ENCODE measurements at places on chromosomes 11 and 22.

DNA sequence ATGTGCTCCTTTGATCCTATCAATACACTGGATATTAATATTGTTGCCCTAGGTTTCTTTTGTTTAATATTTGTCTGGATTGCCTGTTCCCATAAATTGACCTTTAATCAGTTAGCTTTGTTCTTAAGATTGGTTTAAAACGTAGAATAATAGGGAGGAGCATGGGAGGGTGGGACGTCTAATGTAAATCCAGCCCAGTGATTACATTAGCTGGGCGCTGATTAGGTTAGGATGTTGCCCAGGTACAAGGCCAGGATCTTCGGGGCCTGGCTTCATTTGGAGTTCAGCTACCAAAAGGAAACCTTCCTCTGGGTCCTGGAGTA lies at the start of gene SRSF8:
Gene SRSF8 (plus strand): TSS at position 204 of the 323 bp plus-strand sequence. CDS start 308 bp downstream, outside the sequence.
- no peak for DNase-seq

DNA sequence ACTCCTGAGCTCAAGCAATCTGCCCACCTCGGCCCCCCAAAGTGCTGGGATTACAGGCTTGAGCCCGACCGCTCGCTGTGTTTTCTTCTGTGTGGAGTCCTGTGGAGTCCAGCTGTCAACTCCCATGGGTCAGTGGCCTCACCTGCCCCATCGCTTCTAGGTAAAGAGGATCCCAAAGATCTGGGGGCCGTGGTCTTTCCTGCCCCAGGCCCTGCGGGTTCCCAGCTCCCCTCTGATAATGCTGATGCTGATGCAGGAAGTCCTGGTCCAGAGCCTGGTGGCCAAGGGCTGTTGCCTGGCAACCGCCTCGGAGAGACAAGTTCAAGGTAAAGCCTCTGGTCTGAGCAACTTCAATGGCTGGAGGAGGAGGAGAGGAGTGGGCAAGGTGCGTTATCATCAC lies 9.6 kb downstream of the SSTR3 start:
- DNase-seq: no peak

GRCh38 chr22:36546932-36547331 lies 18.0 kb upstream of the EIF3D start:
- no peak for DNase-seq

GRCh38 chr11:83477772-83478171 lies 191.6 kb upstream of the CCDC90B start:
- DNase-seq: no peak

GRCh38 chr11:9285850-9286587 lies 20.9 kb upstream of the DENND5A start:
- DNase-seq: no peak

- DNase-seq: no peak
Measured at GRCh38 chr11:91560434-91560833, 664.2 kb upstream of the FAT3 start.

DNA sequence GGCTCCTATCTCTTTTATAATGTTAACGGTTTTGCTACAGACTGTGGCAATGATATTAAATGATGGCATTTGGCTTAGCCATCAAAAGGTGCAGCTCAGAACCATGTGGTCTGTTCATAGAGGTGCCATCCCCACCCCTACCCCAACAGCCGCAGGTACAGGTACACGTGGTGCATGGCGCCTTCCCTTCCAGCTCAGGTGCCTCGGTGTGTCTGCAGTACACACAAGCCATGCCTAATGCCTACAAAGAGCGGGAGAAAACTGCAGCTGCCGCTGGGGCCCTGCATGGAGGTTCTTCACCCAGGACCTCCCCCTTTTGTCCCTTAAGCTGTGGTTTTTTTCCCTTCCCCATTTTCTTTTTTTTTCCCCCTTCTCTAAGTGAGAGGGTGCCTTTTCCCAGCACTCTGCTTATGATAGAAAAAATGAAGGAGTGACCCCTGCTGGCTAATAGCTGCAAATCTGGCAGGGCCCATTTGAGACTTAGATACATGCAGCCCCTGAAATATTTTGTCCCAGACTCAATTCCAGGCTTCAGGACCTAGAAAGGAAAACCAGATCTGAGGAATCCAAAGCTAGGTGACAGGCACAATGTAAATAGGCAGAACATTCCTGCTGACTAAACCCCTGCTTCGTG lies 6.5 kb downstream of the OR52M1 start:
- DNase-seq: no peak

DNA sequence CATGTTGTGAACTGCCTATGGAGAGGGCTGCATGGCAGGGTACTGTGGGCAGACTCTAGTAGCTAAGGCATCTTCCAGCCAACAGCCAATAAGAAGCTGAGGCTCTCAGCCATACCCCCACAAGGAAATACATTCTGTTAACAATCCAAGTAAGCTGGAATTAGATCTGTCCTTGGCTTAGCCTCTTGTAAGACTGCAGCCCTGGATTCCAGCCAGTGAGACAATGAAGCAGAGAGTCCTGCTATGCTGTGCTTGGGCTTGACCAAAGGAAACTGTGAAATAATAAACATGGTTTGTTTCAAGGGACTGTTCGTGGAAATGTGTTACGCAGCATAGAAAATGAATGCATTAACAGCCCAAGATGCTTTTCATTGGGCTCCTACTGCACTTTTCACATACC lies 1097.4 kb upstream of the CCDC90B start:
- DNase-seq: no peak

GRCh38 chr22:37019309-37020191 lies at the start of the genes MPST and TST:
Gene MPST, plus strand, starts transcription at chr22:37019742. Its CDS starts 95 bp downstream, at chr22:37019837.
Gene TST, minus strand, starts transcription at chr22:37019447. Its CDS starts 715 bp downstream, at chr22:37018732.
- DNase-seq: no peak

GRCh38 chr22:40436505-40437431 lies 66.4 kb downstream of the SGSM3 start:
- DNase-seq: no peak

GRCh38 chr11:47007579-47007978 lies 71.0 kb downstream of the CSTPP1 start:
- DNase-seq: no peak

GRCh38 chr11:102047305-102047924 lies at the start of gene CFAP300:
Gene CFAP300, plus strand, starts transcription at chr11:102047437. Its CDS starts 34 bp downstream, at chr11:102047471.
- DNase-seq: peak; percentile 44

DNA sequence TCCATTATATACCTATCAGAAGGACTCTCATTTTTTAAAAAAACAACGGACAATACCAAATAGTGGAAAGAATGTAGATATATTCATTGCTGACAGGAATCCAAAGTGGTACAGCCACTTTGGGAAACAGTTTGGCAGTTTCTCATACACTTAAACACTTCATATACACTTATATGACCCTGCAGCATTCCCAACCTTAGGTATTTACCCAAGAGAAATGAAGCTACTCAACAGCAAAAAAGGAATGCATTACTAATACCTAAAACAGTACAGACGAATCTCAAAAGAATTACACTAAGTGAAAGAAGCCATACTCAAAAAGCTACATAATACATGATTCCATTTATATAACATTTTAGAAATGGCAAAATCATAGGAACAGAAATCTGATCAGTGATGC lies 51.5 kb downstream of the RBFOX2 start:
- no peak for DNase-seq

- DNase-seq: no peak
Measured at GRCh38 chr11:50278756-50279155, 246.1 kb downstream of the OR4C45 start.

DNA sequence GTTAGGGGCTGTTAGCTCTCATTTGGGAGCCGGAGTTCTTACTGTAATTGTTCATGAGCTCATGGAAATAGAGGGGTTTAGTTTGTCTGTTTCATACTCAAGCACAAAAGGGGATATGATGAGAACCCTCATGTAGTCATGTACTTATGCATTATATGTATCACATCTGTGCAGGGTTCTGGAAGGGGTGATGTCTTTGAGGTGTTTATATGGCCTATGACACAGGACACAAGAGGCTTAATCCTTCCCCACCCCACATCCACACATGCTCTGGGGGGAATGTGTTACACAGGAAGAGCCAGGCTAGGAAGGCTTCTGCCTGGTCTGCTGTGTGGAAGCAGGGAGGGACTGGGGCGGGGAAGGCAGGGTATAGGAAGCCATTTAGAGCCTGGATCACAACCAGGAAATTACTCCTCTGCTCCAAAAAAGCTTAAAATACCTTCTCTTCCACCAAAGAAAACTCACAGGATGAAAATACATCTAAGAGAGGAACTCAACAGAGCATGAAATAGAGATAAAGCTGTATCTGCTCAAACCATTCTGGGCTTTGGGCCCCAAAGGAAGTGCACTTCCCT lies 316.1 kb downstream of the TMEM135 start:
- no peak for DNase-seq

DNA sequence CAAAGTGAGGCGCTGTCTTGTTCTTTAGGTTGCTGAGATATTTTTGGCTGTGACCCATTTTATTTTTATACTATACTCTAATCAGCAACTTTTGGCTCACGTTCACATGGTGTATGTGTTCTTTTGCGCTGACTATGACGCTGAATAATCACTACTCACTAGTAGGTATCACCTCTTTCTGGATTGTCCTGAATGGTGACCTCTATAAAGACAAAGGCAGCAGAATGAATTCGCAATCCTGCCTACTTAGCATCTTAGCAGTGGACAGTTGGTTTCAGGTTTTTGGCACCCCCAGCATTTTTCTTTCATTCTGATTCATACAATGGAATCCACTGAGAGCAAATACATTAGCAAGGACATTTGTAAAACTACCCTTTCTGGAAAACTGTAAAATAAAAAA lies 351.3 kb downstream of the JRKL start:
- DNase-seq: no peak

DNA sequence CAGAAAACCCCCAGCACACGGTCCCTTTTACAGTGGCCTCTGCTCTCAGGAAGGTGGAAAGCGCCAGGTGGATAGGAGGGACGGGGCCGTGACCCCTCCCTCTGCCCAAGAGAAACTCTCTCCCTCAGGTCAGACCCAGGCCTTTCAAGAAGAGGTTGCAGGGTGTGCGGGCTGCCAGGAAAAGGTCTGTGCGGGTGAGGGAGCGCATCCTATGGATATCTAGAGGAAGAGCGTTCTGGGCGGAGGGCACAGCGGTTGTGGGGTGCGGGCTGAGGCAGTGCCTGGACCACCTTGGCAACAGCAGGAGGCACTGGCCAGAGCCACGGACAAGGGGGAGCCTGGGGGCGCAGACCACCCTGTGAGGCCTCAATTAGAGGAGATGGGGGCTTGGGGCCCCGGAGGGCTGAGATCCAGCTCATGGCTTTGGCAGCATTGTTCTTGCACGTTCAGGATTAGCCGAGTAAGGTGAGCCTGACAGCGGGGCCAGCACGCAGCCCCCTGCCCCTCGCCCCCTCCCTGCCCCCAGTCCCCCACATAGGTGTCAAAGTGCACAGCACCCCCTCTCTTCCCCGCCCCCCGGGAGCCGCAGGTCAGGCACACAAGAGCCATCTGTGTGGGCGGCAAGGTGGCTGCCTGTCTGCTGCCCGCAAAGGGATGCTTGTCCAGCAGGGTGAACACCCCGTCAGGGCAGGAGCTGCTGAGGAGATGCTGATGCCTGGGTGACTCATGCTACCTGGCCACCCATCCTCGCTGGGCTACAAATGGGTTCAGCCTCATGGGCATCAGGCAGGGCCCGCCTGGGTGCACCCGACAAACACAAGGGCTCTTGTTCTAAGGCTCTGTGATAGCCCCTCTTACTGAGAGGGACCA lies 92.8 kb upstream of the KCNQ1OT1 start:
- DNase-seq: no peak

GRCh38 chr11:2666401-2666741 lies 33.4 kb downstream of the KCNQ1OT1 start:
- no peak for DNase-seq
